Neural crest cell (in vitro differentiated cells): ENCODE measurements at places on chromosomes 1 and 21.

DNA sequence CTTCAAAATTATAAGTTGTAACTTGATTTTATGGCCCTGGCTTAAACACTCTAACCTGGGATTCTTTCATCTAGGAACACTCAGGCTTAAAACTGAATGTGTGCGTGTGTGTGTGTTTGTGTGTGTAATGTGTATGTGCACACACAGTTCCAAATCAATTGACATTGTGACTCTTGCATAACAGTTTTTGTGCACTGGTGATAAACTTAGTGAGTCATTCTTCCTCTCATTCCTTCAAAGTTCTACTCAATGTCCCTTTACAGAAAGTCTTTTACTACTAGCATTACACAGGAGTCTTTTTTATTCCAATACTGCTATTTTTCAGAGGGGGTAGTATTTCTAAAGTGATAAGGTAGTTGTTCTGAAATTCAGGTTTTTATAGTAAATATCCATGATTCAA is 943.6 kb downstream of the KCNT2 start:
- no peak for DNase-seq

DNA sequence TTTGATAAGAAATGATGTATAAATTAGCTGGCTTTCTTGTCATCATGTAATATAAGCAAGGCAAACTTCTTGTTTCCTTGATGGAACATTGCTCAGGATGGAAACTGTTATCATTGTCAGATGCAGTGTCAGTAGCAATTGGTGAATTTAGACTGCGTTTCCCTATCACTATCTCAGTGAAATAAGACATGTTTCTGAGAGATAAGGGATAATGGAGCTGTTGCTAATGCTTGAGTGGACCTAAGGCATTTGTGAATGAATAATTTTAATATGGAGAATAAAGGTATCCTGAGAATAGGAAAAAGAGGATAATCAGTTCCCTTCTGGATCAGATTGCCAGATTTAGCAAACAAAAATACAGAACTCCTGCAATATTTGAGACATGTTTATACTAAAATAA is 160.9 kb downstream of the HLX start:
- no peak for DNase-seq

GRCh38 chr1:194252199-194252598 is 1065.8 kb upstream of the B3GALT2 start:
- no peak for DNase-seq

GRCh38 chr1:5908461-5909375 is 83.5 kb downstream of the NPHP4 start:
- DNase-seq: no peak

DNA sequence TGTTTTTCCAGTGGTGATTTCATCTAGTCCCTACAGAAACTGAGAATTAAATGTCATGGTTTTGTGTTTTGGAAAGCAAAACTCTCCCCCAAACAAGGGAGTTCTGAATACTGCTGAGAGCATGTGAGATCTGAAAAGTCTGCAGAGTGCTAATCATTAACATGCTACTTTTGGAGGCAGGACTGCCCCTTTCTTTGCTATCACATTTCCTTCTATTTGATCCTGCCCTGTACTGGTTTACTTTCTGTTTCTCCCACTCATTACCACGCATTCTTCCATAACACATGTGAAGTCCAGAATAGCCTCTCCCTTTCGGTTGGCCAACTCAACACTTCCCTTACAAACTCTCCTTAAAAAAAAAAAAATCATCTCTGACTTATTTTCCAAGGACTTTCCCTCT is 63.6 kb downstream of the GADD45A start:
- DNase-seq: no peak
